ENCODE measurements at places on chromosomes 2 and 18.

DNA sequence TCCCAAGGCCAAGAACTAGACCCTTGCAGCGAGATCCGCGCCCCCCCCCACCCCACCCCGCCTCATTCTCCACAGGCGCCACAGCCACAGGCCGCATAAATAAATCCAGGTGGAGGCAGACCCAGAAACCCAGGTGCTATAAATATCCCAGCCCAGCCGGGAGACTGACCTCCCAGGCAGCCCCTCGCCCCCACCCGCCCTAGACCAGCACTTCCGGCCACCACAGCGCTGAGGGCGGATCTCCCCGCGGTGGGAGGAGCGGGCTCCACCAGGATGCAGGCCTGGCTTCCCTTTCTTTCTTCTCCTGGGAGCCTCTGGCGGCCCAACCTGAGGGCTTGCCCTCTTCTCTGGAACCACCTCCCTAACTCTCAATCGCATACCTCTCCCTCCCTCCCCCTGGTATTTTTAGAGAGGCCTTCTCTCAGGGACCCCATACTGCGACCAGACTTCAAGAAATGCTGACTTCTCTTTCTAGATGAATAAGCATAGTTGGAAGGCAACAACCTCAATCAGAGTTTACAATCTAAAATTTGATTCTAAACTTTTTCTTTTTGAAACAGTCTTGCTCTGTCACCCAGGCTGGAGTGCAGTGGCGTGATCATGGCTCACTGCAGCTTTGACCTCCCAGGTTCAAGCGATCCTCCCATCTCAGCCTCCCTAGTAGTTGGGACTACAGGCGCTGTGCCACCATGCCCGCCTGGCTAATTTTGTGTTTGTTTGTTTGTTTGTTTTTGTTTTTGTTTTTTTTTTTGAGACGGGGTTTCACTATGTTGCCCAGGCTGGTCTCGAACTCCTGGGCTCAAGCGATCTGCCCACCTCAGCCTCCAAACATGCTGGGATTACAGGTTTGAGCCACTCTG lies 55.0 kb downstream of the PKDCC start:
- no peak for DNase-seq

DNA sequence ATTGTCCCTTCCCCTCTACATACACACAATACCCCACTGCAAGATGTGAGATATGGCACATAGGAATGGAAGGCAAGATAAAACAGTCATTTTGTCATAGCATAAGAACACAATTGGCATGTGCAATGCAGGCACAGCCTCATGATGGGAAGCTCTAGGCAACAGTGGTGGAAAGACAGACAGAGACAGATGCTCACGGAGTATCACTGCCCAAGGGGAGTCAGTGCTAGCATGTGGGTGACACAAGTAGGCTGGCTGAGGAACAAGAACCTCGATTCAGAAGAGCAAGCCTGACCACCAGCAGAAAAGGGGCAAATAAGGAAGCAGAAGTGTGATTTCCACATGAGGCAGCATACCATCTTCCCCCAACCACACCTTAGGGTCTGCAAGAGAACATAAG lies 323.6 kb downstream of the PAX3 start:
- no peak for DNase-seq

DNA sequence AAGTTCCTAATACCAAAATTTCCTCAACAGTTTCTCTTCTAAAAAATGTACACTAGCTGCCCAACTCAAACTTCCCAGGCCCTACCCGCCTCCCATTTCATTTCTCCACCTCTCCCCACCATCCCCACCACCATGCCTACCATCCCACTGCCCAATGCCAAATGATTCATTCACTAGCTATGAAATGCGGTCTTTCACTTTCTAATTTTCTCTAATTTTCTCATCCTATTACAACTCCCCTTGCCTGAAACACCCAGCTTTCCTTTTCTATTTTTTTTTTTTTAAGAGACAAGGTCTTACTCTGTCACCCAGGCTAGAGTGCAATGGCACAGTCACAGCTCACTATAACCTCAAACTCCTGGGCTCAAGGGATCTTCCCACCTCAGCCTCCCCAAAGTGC lies 38.4 kb downstream of the KIDINS220 start:
- DNase-seq: no peak

DNA sequence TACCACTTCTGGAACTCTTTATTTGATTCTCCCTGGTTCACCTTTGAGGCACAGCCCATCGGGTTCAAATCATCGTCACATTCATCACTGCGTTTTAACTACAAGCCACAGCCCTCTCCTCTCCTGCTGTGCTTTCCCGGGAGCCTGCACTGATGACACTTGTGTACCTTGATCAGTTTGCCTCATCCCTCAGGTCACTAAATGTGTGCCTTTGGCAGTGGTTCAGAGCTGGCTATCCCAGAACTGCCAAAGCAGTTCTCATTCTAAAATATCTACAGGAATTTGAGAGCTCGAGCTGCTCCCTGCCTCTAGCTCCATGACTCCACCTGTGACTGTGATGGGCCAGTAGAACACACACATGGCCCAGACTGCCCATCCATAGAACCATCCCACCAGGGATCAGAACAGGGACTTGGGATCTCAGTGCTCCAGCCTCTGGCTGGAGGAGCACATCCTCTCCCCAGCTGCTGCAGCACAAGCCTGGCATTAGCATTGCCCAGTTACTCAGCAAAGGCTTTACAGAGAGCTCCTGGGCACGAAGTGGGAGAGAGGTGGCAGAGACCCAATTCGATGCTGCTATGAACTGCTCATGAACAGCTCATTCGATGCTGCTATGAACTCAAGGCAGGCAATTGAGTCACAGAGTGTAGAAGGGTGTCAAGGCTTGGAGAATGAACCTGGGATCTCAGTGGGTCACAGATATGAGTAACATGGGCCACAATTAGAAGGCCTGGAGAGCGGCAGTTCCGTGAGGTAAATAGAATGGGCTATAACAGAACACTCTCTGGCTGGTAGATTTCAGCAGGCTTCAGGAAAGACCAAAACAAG lies 41.9 kb downstream of the EVA1A start:
- DNase-seq: no peak

- no peak for DNase-seq
These were observed 217.0 kb upstream of the PIEZO2 start for GRCh38 chr18:11366410-11366809.

DNA sequence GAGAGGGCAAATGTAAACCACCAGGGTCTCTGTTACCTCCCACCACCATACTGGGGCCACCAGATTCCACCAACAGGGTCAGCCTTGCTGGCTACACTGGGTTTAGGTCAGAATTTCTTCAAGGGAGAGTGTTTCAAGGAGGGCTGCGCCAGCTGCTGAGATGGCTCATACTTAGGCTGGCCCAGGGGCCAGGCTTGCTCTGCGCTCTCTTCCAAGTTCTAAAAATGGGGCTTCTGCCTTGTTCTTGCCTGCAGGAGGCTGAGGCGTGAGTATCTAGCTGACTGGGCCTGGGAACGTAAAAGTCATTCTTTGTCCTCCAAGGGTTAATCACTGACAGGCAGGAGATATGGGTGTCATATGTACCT lies 28.1 kb downstream of the MRPL33 start:
- DNase-seq: no peak
